ENCODE measurements at places on chromosomes 2 and 18.
A peak's percentile ranks its signal among the peaks of the same experiment; 100 is the strongest.

GRCh38 chr18:3046216-3046808, 33.4 kb upstream of the LPIN2 start:
- DNase-seq = peak; percentile 66

- DNase-seq = no peak
Observed at GRCh38 chr2:240822280-240822847, 2.3 kb upstream of the KIF1A start.

- no peak for DNase-seq
Observed at GRCh38 chr2:172207911-172208310, 105.2 kb upstream of the DLX2 start.

DNA sequence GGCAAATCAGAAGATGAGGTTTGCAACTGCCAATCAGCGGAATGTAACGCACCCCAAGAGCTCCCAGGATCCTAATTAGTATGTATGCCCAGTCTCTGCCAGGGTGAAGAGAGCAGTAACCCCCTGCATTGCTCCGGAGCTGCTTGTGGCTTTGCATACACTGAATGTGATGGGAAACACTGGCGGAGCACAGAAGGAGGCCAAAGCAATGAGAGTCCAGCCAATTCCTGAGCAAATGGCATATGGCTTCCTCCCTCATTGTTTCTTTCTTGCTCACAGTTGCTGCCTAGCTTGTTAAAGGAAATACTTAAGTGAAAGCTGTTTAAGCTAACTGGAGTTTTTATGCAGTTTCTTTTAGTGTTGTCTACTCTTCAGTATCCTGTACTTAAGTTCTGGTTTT, 343.5 kb upstream of the NT5C1B start:
- DNase-seq = no peak

DNA sequence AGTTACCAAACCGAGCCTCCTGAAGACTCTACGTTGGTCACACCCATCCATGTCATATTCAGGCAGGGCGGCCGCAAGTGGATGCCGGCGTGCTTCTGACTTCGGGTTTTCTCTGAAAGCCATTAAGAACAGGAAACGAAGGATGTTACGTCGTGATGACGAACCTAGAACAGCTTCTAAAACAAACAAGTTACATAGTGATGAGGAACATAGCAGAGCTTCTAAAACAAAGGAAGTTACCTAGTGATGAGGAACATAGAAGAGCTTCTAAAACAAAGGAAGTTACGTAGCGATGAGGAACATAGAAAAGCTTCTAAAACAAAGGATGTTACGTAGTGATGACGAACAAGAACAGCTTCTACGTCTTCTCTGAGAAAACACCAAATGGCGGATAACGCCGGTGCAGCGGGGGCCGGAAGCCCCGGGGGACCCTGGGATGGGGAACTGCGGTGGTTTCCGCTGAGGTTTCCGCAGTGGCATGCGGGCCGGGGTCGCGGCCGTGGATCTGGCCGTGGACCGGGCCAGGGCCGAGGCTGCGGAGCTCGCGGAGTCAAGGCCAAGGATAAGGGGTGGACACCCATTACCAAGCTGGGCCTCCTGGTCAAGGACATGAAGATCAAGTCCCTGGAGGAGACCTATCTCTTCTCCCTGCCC, 141.1 kb downstream of the SOCS6 start:
- DNase-seq = no peak

- no peak for DNase-seq
Observed at GRCh38 chr2:57368190-57368589, 678.4 kb upstream of the VRK2 start.

DNA sequence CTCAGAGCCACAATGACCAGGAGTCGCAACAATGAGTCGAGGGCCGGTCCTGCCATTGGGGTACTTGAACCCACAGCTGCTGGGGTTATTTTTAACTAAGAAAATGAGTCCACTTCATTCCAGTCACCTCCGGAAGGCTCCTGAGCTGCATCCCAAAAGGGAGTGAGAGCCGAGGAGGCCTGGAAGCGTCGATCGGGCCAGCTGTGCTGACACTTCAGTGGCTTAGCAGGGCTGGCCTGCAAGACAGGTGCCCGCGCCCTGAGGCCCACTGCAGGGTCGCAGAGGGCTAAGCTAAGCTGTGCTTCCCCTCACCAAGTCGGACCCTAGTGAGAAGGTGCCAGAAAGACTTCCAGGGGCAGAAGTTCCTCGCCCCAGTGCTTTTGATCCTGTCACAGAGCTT, 21.1 kb downstream of the TBC1D8 start:
- DNase-seq = no peak

DNA sequence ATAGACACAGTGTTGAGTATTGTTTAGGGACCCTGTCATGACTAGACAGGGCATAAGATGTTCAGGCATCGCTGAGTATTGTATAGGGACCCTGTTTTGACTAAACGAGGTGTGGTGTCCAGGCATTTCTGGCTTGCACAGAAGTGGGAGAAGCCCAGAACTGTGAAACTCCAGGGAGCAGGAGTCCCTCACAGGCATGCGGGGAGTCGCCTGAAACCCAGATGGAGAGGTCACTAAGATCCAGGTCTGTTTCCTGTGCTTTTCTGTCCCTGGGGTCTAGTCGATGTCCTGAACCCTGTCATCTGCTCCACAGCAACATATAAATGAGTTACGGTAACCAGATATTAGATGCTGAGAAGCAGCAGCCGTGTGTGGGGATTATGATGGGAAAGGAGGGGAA, 469.0 kb upstream of the SALL3 start:
- DNase-seq = no peak

DNA sequence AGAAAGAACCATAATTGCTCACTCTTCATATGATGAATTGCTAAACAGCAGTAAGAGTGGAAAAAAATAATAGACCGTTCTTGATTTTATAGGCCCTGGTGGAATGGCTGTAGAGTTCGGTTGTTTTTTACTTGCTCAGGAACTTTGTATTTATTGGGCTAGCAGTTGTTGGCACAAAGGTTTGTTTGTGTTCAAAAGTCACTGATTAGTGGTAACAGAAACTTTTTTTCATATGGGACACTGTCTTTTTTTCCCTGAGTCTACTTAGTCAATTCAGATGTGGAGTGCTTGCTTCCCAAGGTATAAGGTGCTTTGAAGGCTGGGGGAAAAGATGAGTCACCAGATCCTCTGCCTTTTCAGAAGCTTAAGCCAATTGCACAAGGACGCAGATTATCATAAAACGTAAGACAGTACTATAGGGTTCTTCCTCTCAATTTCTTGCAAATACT, 25.8 kb downstream of the PHLPP1 start:
- DNase-seq = peak; percentile 22

- DNase-seq = no peak
Observed at GRCh38 chr18:33062834-33063364, 290.1 kb upstream of the KLHL14 start.

GRCh38 chr2:230922951-230923717, 1.9 kb downstream of the GPR55 start:
- DNase-seq = no peak

GRCh38 chr2:68403199-68403644, 38.1 kb downstream of the PLEK start:
- DNase-seq = no peak

DNA sequence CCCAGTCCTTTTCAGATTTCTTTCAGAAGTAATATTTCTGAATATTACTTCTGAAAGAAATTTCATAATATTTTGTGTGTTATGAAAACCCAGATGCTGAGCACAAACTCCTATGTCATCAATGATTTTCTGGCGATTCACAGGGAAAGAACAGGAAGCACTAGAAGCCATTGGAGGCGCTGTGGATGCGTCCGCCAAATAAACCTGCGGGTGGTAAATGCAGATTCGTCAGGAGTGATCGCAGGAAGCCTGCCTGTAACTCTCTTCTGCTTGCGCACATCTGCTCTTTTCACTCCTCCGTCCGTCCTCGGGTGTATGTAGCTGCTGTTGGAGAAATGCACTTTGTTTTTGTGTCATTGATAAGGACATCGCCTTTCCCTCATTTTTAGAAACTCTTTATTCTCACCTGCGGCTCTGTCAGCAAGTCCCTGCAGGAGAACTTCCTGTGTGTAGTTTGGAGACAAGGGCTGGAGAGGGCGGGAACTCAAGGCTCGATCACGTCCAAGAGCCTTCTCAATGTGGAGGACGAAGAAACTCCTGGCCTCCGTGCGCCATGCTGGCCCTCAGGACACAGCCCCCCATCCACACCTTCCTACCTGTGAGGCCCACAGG, 483.8 kb downstream of the GALR1 start:
- DNase-seq = no peak

DNA sequence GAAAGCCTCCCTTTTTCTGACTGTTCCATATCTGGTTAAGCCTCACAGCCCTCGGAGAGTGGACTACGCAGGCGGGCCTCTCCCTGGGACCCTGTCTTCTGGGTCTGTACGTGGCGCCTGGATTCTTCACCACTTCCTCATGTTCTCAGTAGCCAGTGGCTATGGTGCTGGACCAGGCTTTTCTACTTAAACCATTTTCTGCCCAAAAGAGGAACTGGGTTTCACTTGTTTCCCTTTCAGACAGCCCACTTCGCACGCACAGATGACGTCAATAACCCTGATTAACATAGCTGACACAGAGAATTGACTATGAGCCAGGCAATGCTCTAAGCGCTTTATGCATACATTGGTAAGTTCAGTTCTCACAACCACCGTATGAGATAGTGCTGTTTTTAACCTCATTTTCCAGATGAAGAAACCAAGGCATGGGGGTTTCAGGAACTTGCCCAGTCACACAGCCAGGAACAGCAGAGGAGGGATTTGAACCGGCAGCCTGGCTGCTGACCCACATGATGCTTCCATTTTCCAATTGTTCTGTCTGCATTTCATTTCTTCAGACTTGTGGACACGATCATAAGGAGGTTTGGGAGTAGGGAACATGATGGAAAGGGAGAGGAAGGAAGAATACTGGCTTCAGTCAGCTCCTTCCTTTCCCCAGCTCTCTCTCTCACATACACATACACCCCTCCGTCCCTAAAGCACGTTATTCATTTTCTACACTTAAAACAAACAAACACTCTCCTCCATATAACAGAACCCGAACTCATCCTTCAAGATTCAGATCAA, 41.7 kb downstream of the MYOM1 start:
- DNase-seq = no peak

- DNase-seq = no peak
Observed at GRCh38 chr18:24214144-24214543, 75.3 kb downstream of the CABYR start.

DNA sequence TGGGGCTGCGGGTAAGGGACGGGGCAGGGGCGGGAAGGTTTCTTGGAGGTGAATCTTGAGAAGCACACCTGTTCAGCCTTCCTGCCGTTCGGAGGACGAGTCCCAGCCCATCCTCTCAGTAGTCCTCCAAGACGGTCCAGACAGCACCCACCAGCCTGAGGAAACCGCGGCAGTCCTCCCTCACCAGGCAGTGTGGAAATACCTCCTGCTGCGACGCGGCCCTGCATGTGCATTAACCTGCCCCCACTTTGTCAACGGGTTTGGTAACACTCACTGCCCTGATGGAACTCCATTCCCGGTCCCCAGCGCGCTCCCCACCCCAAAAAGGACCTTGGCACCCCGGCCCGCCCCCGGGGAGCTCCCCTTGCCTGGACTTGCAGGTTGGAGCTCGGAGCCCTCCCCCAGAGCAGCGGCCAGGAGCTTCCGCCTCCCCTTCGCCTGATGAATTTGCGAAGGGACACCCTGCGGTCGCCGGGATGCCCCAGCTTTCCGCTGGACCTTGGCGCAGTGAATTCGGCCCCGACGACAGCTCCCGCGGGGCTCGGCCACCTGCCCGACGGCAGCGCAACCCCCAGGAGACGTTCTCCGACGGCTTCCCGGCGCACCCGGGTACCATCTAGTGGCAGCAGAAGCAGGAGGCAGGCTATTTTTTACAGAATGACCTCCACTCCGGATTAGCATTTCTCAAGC, 31.5 kb downstream of the ACVR1C start:
- peak; percentile 47 for DNase-seq

DNA sequence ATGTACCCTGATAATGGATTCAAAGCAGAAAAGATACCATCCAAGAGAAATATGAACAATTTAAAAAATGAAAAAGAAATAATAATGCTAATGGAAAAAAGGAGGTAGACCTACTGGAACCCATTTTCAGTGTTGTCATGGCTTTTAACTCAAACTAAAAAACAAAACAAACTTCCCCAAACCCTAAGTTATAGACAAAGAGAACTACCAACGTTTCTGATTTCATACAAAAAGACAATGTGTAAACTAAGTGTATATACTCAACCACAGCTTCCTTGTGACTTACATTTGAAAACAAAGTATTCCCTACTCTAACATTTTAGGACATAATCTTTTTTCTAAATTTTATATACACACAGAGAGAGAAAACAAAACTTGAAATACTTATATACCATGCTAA, 45.9 kb downstream of the ACVR1 start:
- no peak for DNase-seq

- no peak for DNase-seq
Observed at GRCh38 chr2:234594715-234595114, 97.8 kb upstream of the ARL4C start.

DNA sequence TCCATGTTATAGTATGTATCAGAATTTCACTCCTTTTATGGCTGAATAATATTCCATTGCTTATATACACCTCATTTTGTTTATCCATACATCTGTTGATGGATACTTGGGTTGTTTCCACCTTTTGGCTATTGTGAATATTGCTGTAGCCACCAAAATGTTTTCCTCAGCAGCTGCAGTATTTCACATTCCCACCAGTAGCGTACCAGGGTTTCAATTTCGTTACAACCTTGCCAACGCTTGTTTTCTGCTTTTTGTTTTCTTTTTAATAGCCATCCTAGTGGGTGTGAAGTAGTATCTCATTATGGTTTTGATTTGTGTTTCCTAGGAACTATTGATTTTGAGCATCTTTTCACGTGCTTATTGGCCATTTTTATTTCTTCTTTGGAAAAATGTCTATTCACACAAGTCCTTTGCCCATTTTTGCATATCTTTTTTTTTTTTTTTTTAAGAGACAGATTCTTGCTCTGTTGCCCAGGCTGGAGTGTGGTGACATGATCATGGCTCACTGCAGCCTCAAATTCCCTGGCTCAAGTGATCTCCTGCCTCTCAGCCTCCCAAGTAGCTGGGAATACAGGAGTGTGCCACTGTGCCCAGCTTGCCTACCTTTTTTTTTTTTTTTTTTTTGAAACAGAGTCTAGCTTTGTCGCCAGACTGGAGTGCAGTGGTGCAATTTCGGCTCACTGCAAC, 14.2 kb downstream of the UBXN2A start:
- DNase-seq = no peak

DNA sequence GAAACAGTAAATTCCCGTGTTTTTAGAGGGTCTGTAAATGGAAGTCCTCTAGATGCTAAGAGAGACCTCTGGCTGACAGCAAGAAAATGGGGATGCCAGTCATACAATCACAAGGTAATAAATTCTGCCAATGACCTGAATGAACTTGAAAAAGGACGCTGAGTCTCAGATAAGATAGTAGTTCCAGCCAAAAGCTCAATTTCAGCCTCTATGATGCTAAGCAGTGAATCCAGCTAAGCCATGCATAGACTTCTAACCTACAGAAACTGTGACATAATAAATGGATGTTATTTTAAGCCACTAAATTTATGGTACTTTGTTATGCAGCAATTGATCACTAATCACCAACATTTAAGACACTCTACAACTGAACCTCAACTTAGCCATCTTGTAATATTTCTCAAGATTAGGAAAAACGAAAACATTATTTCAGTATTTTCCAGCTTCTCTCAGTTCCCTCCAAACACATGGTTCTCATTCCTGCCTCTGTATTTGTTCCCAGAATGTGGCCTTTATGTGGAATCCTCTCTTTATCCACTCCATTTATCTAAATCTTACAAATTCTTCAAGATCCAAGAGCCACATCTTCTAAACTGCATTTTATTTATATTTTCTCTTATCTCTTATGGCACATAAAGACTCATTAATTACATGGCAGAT, 331.1 kb downstream of the GULP1 start:
- DNase-seq = no peak

GRCh38 chr18:74225193-74225840, 66.4 kb downstream of the CYB5A start:
- DNase-seq = no peak
